Mesenteric fat pad (tissue), 1 donor: ENCODE measurements at places on chromosomes 2 and 18. TPM values are rescaled to one million over a fixed set of nuclear protein-coding genes. Genes with fewer than 3 reads are reported as not detected.

DNA sequence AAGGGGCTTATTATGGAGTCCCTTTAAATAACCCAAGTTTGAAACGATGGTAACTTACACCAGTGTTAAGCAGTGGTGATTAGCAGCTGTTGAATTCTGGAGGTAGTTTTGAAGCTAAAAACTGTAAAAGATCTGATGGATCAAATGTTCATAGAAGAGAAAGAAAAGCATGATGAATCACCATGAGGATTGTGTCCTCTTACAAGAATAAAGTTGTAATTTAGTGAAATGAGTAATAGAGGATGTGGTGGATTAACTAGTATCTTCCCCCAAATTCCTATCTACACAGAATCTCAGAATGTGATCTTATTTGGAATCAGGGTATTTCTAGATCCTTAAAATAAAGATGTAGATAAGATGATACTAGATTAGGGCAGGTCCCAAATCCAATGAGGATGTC is 1138.2 kb upstream of the TMEFF2 start:
- no peak for DNase-seq

- DNase-seq, result no peak
These were observed 74.2 kb downstream of the SH3BP4 start for GRCh38 chr2:235025800-235026536.

DNA sequence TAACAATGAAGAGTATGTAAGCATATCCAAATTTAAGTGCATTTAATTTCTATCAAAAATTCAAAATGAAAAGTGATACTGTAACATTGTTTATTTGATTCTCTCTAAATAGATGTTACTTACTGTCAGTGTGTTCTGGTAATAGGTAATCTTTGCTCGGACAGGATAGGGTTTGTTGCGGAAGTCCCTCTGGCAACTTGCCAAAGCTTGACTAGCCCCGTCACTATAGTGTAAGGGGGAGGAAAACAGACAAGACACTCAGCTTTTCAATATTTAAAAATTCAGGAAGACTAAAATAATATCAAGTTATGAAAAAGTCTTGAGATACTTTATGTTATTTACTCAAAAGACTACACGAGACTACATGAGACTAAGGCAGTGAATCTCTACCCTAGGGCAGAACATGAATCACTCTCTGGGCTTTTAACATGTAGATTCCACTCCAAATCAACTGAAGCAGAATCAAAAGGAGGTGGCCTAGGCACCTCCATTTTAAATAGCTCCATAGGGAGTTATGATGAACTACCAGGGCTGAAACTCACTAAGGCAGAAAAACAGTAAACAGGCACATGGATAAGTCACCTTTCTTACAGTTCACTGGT is 5.9 kb downstream of the LMAN1 start:
- no peak for DNase-seq

DNA sequence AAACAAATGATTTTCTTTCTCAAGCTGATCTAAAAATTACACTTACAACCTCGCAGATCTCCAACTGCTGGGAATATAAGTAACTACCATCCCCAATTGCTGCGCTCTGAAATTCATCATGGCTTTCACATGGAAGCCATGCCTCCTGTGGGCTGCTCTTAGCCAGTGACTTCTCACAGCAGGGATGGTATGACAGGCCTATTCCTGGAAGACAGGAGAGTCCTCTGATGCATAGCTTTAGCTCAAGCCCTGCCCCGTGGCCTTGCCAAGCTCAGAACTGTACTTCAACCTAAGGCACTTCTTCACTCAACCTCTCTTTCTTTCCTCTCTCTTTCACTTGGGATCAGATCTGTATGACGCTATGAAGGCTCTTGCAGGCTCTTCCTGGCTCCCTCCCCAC is 12.6 kb upstream of the ELAC1 start:
- no peak for DNase-seq

GRCh38 chr2:10235099-10235908 is 67.4 kb upstream of the HPCAL1 start:
- DNase-seq, result no peak

- no peak for DNase-seq
These were observed 110.4 kb downstream of the ANKRD44 start for GRCh38 chr2:197200051-197200761.

DNA sequence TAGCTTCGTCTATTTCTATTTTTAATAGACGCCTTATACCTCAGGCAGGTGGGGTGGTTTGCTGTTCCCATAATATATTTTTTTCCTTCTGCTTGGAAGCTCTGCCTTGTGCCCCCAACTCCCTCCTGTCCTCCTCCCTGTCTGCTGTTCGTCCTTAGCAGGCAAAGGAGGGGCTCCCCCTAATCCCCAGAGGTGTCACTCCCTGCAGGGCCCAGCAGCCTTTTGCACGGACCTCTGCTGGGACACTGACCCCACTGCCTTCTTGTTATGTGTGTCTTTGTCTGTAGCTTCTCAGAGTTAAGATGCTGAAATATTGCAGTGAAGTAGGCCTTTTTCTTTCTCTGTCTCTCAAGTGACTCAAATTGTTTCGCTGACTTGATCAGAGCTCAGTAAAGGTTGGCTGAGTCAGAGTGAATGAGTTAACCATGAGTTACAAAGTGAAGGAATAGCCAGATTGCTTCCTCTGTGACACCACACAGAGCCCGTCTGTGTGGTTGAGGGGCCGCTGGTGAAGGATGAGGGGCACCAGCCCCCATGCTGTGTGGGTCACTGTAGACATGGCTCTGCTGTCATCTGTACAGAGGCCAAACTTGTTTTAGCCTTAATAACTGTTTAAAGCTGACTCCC is 47.7 kb downstream of the PRKCE start:
- DNase-seq, result no peak

DNA sequence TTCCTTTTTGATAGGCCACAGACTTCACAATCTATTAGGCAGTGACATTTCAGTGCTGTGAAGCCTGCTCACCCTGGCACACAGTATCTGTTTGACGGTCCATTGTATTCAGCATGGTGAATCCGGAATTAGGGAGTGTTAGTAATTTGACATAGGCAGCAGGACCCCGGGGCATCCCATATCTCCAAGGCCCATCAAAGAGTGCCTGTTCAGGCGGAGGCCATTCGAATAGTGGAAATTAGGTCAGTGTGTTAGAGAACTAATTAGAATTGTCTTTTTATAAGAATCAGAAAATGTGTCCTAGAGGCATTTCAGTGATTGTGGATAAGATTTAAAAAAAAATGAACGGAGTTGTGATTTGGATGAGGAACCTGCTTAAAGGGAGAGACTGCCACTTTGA is 818.8 kb upstream of the SOX11 start:
- DNase-seq, result no peak

- no peak for DNase-seq
These were observed 922.5 kb downstream of the SUCLG1 start for GRCh38 chr2:83536556-83536955.

- no peak for DNase-seq
These were observed 10.7 kb downstream of the NAB1 start for GRCh38 chr2:190659553-190659952.

DNA sequence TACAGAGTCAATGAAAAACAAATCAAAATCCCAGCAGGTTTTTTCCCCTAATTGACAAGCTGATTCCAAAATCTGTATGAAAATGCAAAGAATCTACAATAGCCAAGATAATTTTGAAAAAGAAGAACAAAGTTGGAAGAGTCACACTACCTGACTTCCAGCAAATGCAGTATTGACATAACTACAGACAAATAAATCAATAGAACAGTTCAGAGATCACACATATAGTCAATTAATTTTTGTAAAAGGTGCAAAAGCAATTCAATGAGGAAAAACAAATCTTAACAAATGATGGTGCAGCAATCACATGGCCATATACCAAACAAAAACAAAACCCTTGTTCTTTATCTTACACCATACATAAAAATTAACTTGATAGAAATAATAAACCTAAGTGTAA is 74.6 kb upstream of the ST8SIA5 start:
- no peak for DNase-seq

GRCh38 chr2:180931841-180932240 is 48.6 kb upstream of the UBE2E3 start:
- no peak for DNase-seq

- no peak for DNase-seq
These were observed 98.6 kb upstream of the NCK2 start for GRCh38 chr2:105645938-105646773.

DNA sequence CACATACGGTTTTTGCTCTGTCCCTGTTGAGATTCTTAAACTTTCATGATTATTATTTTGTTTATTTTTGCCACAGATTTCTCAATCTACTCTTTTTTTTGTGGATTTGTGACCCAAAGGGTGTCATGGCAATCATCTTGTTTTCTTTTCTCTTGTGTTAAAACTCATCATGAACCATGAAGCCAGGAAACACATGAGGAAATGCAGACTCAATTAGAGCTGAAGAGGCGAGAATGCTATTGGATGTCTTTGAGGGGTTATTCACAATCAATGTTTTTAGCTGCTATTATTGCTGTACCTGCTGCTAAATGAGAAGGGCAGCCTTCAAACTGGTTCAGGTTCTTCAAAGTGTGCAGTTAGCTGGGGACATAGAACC is 99.5 kb upstream of the MMADHC start:
- no peak for DNase-seq

- no peak for DNase-seq
These were observed 799.0 kb downstream of the DCDC2C start for GRCh38 chr2:4502230-4502843.

- DNase-seq, result no peak
These were observed 1039.1 kb upstream of the NXPH2 start for GRCh38 chr2:139819273-139819796.

DNA sequence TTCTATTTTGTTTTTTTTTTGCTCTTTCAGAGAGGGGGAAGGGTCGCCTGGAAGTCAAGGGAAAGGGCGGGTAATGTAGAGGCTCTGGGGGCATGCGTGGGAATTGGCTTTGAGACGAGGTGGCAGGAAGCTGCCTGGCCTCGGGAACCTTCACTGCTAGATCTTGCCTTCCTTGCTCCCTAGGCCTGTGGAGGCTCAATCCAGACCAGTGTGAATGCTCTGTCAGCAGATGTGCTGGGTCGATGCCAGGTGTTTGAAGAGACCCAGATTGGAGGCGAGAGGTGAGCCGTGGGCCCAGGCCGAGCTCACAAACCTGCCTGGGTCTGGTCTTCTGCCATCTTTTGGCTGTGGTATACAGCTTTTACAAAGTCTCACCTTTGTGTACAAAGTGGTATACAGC is 15.5 kb downstream of the CCT7 start:
- DNase-seq, result no peak

- no peak for DNase-seq
These were observed 40.6 kb downstream of the TAF1B start for GRCh38 chr2:9883897-9884296.

GRCh38 chr2:207546822-207547221 is 17.1 kb downstream of the CREB1 start:
- DNase-seq, result no peak

GRCh38 chr2:172467382-172467781 is 40.0 kb downstream of the ITGA6 start:
- no peak for DNase-seq

- no peak for DNase-seq
These were observed 424.6 kb downstream of the TGIF1 start for GRCh38 chr18:3874581-3874980.

GRCh38 chr2:58434692-58435091 is 193.6 kb upstream of the FANCL start:
- no peak for DNase-seq

DNA sequence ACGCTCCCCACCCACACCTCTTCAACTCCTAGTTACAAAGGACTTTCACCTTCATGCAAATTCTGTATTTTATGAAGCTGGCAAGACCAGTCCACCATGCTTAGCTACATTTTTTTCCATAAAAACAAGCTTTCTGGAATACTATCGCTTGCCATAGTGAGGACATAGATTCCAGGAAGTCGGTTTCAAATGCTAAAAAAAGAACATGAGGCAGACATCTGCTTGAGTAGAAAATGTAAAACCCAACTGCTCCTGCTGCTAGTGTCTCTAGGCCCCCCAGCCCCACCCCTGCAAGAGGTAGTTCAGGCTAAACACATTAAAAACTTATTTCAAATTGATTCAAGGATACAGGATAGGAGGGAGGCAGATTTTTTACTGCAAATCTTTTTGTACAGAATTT is 148.9 kb downstream of the SMAD2 start:
- no peak for DNase-seq

- DNase-seq, result no peak
These were observed 44.6 kb upstream of the THOC1 start for GRCh38 chr18:312415-312814.

GRCh38 chr18:74961596-74961995 is 247.3 kb downstream of the PTGR3 start:
- no peak for DNase-seq

GRCh38 chr18:72444798-72445155 is 99.4 kb downstream of the CBLN2 start:
- DNase-seq, result no peak

DNA sequence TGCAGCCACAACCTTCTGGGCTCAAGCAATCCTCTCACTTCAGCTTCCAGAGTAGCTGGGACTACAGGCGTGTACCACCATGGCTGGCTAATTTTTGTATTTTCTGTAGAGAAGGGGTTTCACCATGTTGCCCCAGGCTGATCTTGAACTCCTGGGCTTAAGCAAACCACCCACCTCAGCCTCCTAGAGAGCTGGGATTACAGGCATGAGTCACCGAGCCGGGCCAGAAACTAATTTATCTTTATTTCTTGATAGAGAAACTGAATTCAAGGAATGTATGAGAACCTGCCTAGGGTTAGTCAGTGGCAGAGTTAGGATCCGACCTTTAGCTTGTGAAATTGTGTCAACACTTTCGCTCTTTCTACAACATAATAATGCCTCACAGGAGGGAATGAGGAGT is 19.3 kb upstream of the ITGAV start:
- DNase-seq, result no peak

The VAMP8 gene
- 73.3 TPM for total RNA-seq

The SGPP2 gene
- total RNA-seq, result not detected

The RDH14 gene
- 24.3 TPM for total RNA-seq

The EPAS1 gene
- total RNA-seq, result 717 TPM

The CFAP221 gene
- 2.3 TPM for total RNA-seq

The RGPD8 gene
- 21.6 TPM for total RNA-seq

The ARHGAP15 gene
- 11.6 TPM for total RNA-seq

The ABCG8 gene
- not detected for total RNA-seq

The AQP12A gene
- total RNA-seq, result not detected

The G6PC2 gene
- total RNA-seq, result 0.35 TPM

The IGFBP5 gene
- total RNA-seq, result 497 TPM
